Activated T-helper 1 cell treated with anti-CD3 and anti-CD28 coated beads, Interleukin-2, amount 50 U/mL, for 16 hours (primary cell): ENCODE measurements at places on chromosomes 4 and X.
A peak's percentile ranks its signal among the peaks of the same experiment; 100 is the strongest.

DNA sequence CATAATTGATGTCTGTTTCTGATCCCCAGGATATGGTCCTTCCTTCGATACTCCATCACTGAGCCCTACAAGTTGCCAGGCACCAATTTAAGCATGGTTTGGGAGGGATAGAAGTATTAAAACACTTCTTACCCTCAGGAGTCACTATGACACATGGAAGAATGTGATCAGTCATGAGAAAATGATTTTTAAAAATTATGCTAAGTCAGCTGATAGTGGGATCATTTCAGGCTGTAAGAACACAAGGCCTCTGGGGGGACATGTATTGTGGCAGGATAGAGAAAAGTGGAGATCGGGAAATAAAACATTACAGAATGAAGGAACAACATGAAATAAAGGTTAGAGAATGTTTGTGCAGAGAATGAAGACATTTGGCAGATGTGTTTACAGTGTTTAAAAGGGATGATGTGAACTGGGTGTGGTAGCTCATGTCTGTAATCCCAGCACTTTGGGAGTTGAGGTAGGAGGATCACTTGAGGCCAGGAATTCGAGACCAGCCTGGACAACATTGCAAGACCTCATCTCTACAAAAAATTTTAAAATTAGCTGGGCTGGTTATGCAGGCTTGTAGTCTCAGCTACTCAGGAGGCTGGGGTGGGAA is 64.0 kb downstream of the ELOVL6 start:
- no peak for DNase-seq

- DNase-seq = no peak
These were observed 4.4 kb upstream of the ZFP92 start for GRCh38 chrX:153406903-153407302.

GRCh38 chr4:123397144-123398065 is 810 bp downstream of the SPRY1 start:
- peak; percentile 17 for DNase-seq

DNA sequence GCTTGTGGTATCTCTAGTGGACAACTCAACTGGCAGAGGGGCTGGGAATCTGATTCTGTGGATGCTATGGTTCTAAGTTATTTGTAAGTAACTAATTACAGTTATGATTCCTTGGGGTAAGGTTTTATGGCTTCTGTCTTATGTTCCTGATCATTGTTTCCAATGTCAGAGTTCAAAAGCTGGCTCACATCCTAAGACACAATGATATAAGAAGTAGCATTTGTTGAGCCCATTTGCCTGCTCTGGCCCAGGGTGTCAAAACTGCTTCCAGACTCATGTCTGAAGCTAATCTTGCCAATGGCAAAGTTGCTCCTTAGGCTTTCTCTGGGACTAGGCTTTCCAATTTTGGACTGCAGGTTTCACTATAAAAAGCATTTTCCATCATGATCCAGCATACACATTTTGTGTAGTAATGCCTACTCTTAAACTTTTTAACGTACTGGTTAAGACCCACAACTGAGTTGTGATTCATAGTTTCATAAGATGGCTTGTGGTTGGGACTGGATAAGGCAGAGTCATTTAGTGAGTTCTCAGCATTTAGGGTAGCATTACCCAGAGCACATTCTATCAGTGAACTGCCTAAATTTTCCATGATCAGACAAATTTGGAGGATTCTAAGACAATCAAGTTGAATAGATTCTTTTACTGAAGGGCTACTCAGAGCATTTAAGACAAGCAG is 50.0 kb downstream of the CCNI start:
- DNase-seq = no peak

DNA sequence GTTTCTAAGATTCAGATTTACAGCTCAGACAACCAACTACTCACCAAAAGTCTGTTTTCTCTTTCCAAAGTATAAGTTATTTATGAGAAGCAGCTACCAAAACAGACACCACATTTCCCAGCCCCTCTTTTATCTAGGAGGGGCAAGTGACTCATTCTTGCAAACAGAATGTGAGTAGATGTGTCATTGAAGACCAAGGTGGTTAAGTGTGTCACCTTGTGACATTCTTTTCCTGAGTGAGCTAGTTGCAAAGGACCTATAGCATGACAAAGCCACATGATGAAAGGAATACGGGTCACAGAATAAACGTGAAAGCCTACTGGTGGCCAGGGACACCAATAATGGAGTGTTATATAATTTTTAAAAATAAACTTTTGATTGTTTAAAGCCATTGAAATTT is 50.0 kb downstream of the SLC7A11 start:
- no peak for DNase-seq

GRCh38 chrX:142266417-142266816 is 61.3 kb upstream of the MAGEC2 start:
- no peak for DNase-seq

DNA sequence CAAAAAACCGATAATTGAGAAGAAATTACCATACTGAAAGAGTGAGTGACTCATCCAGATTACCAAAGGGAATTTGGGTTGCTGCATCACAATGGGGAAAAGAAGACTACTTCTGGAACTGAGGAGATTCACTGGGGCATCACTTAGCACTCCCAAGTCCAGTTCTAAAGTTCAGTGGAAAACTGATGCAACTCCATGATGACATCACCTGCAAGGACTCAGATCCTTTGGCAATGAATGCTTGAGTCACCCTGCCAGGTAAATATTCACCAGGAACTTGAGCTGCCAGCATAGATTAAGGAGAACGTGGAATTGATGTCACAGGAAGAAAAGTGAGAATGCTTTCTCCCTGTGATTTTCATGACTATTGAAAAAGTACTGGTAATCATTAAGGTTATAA is 32.0 kb upstream of the SMIM10L2A start:
- no peak for DNase-seq

- DNase-seq = no peak
These were observed 92.0 kb downstream of the APBB2 start for GRCh38 chr4:41122309-41122708.

- no peak for DNase-seq
These were observed 83.6 kb downstream of the CHM start for GRCh38 chrX:85963736-85964135.

GRCh38 chrX:27132862-27133261 is 330.3 kb downstream of the PPP4R3C start:
- DNase-seq = no peak

GRCh38 chr4:89797117-89797516 is 39.8 kb downstream of the SNCA start:
- no peak for DNase-seq

DNA sequence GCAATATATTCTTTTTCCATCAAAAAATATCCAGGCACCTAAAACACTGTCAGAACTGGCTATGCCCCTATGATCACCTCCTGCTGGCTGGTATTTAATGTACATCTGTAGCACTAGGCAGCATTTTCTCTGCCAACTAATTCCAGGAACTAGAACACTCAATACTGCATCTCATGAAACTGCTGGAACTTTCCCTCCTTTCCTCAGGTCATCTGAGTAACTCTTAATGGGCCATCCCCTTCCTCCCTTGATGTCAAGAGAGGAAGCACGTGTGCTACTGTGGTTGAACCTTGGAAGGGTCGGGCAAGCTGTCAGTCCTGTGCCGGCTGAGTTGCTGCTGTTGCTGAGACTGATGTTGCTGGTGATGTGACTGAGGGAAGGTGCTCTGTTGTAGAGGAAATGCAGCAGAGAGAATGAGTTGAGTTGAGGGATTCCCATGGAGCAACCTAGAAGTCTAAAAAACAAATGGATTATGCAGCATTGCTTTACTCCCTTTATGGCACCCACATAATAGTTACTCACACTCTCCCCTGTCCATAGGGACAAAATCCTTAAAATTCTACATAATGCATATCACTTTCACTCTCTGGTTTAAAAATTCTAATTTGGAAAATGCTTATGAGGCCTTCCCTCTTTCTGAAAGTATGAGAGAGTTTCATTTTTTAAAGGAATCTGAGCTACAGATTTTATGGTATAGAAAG is 39.5 kb downstream of the TMEM165 start:
- no peak for DNase-seq

DNA sequence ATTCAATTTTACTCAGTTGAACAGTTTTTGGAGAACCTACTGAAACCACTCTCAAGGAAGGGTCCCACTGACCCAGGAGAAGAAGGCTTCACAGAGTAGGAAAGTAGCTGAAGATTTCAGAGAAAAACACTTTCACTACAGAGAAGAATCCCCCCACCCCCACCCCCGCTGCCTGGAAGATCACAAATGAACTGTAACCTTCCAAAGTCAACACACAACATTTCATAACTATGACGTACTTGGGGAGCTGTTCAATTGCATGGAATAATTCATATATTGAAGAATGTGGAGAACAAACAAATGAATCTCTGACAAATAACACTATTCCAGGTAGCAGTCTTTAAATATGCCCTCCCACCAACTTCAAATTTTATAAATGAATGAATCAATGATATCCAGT is 86.1 kb upstream of the STS start:
- no peak for DNase-seq

- no peak for DNase-seq
These were observed 331.2 kb downstream of the PAPSS1 start for GRCh38 chr4:107388736-107389274.

GRCh38 chr4:6692379-6692778 is 1.3 kb upstream of the S100P start:
- no peak for DNase-seq

- DNase-seq = no peak
These were observed 100.8 kb downstream of the SYTL5 start for GRCh38 chrX:38106991-38107655.

DNA sequence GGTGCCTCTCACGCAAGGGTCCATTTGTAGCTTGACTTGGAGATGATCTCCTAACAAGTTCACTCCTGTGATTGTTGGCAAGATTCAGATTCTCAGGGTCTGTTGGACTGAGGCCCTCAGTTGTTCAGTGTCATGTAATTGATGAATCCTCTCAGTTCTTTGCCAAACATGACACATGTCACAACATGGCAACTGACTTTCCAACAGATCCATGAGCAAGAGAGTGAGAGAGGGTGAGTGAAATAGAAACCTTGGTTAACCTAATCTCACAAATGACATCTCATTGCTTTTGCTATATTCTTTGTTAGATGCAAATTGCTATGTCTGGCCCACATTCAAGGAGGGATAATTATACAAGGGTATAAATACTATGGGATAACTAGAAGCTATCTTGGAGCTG is 231.0 kb upstream of the PCDH10 start:
- DNase-seq = no peak

GRCh38 chrX:34654696-34655490 is 2.2 kb downstream of the TMEM47 start:
- DNase-seq = no peak

GRCh38 chr4:7784131-7784870 is 155.4 kb downstream of the AFAP1 start:
- no peak for DNase-seq

GRCh38 chrX:13845721-13846378 is 29.0 kb upstream of the GPM6B start:
- no peak for DNase-seq

GRCh38 chr4:54547299-54548097 is 110.3 kb upstream of the KIT start:
- DNase-seq = no peak

- DNase-seq = no peak
These were observed 265.9 kb upstream of the GK2 start for GRCh38 chr4:79673898-79674297.

DNA sequence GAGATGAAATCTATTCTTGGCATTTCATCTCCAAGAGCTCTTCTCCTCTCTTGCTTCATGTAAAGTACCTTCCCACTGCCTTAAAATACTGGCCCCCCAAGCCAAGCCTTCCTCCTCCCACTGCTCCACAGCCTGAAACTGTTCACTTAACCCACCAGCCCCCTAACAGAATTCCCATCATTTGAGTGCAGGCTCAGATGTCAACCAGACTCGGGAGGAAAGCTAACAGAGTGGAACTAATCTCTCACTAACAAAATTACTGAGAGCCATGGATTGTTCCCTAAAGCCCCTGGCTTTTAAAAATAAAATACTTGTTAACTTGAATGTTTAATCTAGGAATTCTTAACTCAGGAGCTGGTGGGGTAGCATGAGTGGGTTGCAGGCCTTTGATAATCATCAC is 7.1 kb upstream of the DCUN1D4 start:
- no peak for DNase-seq
